Vagina (tissue), 2 donors: ENCODE measurements at places on chromosomes 11 and 22. TPM values are rescaled to one million over a fixed set of nuclear protein-coding genes. Genes with fewer than 3 reads are reported as not detected.

GRCh38 chr11:73113426-73113825, 28.7 kb downstream of the FCHSD2 start:
- no peak for DNase-seq

GRCh38 chr22:42770941-42771647, 50.4 kb upstream of the A4GALT start:
- no peak for DNase-seq

DNA sequence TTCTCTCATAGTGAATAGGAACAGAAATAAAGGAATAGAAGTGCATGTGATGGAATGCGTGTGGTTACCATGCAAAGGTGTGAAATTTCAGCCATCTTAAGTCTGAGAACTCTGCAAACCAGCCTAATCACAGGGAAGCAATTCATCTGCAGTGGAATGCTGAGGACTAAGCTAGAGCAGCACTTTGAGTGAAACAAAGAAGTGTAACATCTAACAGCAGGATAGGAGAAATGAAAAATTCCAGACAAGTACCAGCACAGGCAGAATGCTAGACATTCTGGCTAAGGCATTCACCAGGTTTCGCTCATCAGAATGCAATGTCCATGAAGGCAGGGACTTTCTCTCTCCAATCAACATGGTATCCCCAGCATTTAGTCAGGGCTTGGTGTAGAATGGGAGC, 41.2 kb upstream of the SLC36A4 start:
- no peak for DNase-seq

DNA sequence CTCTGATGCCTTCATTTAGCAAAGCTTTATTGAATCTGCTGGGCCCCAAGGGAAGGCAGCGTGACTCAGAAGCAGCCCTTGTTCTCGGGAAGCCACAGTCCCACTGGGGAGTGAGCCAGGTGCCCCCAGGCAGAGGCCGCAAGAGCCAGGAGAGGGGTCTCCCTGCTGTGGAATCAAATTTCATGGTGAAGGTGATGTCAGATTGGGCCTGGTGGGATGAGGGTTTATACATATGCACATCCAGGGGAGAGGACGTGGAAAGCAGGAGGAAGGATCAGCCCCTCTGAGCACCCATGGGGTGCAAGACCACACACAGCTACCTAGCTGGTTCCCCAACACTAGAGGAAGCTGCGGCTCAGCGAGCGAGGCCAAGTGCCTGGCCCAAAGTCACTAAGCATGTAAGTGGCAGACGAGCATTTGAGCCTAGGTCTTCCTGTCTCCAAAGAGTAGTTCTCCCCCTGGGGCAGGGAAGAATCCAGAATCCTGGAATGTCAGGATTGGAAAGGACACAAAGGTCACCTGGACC, 2.0 kb downstream of the SYNGR1 start:
- peak; percentile 86 for DNase-seq

DNA sequence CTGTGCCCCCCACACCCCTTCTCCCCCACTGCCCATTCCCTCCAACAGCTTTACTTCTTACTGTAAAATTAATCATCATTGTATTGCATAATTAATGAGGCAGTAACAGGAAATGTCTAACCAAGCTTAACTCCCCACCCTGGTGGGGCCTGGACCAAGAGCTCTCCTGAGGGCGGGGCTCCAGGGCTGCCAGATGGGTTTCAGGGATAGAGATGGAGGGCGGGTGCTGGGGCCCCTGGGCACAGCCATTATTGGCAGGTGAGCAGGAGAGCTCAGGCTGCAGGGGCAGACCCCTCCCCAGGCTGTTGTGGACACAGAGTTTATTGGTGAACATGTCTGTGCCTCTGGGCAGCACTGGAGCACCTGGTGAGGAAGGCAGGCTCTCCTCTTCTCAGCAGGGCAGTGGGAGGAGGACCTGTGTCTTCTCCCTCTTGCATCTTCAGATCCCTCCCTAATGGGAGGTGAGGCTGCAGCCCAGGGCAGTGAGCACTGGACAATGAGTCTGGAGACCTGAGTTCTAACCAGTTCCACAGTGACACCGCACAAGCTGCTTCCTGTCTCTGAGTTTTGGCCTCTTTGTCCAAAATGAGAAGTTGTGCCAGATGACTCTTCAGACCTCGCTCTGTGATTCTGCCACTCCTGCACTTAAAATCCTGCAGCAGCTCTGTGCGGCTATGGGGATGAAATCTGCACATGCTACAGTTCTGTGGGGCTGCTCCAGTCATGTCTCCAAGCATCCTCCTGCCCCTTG, 233.3 kb downstream of the CEP164 start:
- DNase-seq = no peak

- DNase-seq = no peak
Observed at GRCh38 chr22:23181721-23182308, 1.5 kb downstream of the BCR start.

- no peak for DNase-seq
Observed at GRCh38 chr11:14789879-14790484, 102.0 kb downstream of the CYP2R1 start.

GRCh38 chr11:111735262-111736116, 30.7 kb downstream of the PPP2R1B start:
- DNase-seq = peak; percentile 96

The TMPRSS5 gene
- total RNA-seq = not detected
